ENCODE measurements at places on chromosomes 1 and 21.
A peak's percentile ranks its signal among the peaks of the same experiment; 100 is the strongest.

DNA sequence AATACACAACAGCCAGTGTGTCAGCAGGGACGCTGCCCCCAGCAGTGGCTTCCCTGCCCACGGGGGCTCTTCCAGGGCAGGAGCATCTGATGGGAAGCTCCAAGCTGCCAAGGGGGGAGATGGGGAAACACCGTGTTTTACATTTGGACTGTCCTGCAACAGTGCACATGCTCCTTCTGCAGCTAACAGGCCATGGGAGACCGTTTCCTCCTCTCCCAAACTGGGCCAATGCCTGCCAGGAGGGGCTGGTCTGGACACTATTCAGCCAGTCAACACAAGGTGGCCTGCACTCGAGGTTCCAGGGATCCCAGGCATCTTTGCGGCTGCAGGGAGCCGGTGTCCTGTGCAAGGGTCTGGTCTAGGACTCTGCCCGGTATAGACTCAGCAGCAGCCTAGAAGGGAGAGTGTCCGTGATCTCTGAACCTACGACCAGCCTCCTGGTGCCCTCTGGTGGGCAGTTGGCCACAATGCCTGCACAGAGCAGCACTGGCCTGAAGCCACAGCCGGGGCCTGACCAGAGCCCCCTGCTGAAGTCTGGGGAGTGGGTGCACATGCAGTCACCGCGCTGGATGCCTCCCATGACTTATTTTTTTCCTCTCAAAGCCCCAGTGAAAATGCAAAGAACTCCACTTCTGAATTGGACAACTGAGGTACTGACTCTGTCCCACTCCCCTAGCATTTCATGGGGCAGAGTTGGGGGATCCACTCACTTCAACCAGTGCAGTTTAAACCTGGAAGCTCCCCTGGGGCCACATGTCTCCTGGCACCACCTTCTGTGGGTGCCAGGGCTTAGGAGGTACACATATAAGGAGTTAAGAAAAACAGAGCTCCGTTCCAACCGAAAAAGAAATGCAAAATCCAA, 33.3 kb downstream of the RCC2 start:
- DNase-seq, result peak; percentile 93

- no peak for DNase-seq
These were observed 5.9 kb downstream of the AGO3 start for GRCh38 chr1:35936838-35937237.

DNA sequence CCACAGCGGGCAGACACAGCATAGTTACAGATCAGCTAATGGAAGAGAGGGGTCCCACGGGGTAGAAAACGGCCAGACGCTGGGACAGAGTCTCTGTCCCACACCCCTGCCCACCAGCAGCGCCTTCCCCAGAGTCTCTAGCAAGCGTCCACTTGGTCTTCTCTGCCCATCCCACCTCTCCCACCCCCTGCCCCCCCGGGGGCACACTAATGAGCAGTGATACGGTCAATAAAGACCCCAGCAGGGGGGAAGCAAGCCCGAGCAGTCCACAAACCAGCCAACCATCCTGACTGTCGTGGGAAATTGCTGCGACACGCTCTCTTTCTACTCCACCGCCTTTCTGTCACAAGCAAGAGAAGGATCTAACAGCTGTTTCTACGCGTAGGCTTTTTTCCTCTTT, 374.7 kb downstream of the NPHP4 start:
- DNase-seq, result no peak

- no peak for DNase-seq
These were observed 166.6 kb downstream of the CLEC20A start for GRCh38 chr1:178330153-178330552.

DNA sequence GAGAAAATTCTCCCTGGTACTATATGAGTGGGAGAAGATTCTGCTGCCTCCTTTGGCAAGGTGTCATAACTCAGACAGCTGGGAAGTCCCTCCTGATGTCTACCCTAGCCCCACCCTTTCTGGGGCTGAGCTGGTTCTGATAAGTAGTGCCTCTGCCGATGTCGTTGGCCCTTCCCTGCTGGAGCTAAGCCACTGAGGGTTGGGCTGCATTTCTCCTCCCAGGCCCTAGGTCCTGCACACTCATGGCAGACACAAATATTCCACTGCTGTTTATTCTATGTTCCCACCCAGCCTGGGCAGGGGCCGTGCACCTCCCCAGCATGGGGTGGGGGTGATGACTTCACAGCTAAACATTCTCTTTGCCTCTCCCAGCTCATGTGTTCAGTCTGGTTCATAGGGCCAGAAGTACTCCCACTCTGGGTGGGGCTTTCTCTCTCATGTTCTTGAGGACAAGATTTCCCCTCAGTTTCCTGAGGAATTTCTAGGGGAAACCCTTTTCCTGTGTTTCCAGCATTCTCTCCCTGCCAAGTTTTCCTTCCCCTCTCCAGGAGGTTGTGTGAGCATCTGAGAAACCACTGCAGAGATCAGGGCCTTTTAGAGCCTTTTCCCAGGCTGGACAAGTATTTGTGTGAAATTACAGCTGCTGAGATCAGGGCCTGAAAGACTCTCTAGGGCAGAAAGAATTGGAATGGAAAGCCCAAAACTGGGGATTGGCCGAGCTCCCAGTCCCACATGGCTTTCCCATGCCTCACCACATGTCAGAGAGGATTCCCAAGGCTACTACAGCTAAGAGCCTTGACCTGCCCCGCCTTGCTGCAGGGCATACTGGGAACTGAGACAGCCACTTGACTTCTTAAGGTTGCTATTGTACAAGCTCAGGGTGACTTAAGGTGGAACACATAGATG, 66.2 kb downstream of the ATP2B4 start:
- peak; percentile 73 for DNase-seq

- no peak for DNase-seq
These were observed 28.4 kb upstream of the CASQ2 start for GRCh38 chr1:115796897-115797296.

DNA sequence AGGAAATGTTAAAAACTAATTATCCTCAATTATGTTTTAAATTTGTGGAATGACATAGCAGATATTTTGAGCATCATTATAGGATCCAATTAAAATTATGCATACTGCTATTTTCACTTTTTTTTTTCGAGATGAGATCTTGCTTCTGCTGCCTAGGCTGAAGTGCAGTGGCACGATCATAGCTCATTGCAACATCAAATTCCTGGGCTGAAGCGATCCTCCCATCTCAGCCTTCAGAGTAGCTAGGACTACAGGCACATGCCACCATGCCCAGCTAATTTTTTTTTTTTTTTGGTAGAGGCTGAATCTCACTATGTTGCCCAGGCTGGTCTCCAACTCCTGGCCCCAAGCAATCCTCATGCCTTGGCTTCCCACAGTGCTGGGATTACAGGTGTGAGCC, 11.3 kb upstream of the SLC1A7 start:
- DNase-seq, result no peak

- DNase-seq, result peak; percentile 65
These were observed 36.4 kb downstream of the PALMD start for GRCh38 chr1:99682291-99682751.

DNA sequence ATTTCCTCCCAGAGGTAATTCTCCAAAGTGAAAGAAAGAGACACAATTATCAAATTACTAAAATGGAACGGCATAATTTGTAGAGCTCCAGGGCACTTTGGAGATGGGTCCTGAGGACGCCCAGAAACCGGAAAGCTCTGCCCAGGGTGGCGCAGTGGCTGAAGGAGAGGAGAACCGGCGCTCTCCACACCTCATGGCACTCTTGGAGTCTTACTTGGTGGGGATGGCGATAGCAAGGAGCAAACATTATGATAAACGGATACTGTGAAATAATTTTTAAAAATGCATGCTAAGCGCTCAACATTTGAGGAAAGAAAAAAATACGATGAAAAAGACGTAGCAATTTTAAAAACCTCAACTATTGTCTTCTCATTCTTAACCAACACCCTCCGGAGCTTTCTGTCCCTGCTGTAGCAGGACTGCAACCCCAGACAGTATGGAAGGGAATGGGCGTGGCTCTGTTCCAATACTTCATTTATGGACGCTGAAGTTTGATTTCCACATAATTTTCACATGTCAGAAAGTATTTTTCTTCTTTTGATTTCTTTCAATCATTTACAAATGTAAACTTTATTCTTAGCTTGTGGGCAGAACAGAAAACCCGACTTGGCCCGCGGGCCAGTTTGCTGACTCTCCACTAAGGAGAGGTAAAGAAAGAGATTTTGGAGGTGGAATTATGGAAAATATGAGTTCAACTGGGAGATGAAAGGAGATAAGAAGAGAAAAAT, 1.1 kb downstream of the S100A11 start:
- no peak for DNase-seq

DNA sequence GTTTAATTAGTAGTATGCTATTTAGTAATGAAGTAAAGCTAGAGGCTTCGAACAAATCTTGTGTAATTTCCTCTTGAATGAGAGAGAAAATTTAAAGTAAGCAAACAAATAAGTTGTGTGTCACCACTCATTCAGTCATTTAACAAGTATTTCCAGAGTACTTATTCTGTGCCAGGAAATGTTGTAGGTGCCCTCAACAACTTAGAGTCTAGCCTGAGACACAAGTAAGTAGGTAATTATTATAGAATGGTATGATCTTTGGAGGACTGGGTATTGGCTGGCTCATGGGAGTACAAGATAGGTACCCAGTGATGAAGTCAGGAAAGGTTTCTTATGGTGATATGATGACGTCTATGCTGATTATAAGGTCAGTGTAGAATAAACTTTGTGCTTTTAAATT, 17.4 kb upstream of the METTL18 start:
- no peak for DNase-seq

DNA sequence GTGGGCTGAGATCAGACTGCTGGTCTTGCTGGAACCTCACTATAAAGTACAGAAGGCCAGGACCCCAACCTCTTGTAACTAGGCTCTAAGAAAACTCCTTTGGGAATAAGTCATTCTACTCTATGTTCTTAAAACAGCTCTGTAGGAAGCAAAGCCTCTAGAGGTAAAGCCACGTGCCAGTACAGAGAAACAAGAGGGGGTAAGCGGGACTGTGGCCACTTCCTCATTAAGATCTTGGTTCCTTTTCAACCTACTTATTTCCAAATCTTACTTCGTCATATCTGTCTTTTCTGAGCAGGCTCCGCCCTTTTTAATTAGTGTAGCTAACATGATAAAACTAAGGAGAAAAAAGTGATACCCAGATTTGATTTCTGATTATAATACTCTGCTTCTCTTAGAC, 3.8 kb downstream of the NCSTN start:
- no peak for DNase-seq

- no peak for DNase-seq
These were observed 127.6 kb downstream of the CYYR1 start for GRCh38 chr21:26445440-26445839.

- DNase-seq, result no peak
These were observed 109.2 kb downstream of the TOMM20 start for GRCh38 chr1:235019471-235019870.

GRCh38 chr1:100683448-100684349, 35.8 kb upstream of the VCAM1 start:
- DNase-seq, result no peak

GRCh38 chr1:190320952-190321351, 156.7 kb downstream of the BRINP3 start:
- no peak for DNase-seq

- no peak for DNase-seq
These were observed 29.2 kb downstream of the RAP1A start for GRCh38 chr1:111648806-111649205.

GRCh38 chr1:26066857-26067256, 573 bp downstream of the TRIM63 start:
- peak; percentile 80 for DNase-seq

- no peak for DNase-seq
These were observed 85.0 kb upstream of the SLC2A1 start for GRCh38 chr1:43043695-43044094.

GRCh38 chr1:226365831-226366231, 42.1 kb downstream of the PARP1 start:
- DNase-seq, result no peak

DNA sequence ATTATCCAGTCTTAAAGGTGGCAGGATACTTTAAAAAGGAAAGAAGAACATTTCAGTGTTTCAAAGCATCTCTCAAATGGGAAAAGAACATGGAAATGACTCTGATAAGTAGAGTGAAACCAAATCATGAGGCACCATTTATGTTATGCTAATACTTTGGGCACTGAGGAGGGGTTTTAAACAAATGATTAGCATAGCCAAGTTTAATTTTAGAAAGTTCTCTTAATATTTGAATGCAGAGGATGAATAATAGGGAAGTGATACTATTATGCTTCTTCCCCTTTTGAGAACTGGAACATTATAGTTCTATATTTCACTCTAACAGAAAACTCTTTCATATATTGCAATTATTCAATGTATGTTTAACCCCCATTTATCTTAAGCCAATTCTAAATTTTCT, 1181.9 kb upstream of the PRMT6 start:
- DNase-seq, result no peak

DNA sequence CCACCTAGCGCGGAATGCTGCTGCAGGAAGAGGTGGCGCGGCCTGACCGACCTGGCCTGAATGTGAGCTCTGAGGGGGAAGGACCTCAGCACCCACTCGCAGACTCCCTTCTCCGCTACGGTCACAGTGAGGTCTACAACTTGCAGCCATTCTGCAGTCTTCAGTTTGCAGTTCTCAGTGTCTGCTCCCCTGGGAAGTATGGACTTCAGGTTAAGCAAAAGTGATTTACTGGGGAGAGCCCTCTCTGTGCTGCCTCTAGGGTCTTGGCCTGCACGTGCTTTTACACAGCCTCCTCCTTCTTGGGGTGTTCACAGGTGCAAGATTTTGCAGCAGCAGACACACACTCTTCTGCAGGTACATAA, 296.0 kb downstream of the OMA1 start:
- no peak for DNase-seq

- peak; percentile 24 for DNase-seq
These were observed 6.2 kb downstream of the PROX1 start for GRCh38 chr1:213993929-213994328.

- no peak for DNase-seq
These were observed 28.6 kb upstream of the IFNGR2 start for GRCh38 chr21:33374450-33375096.

- DNase-seq, result no peak
These were observed 74.4 kb upstream of the TIAM1 start for GRCh38 chr21:31418377-31419001.

- DNase-seq, result no peak
These were observed 81.9 kb downstream of the FGGY start for GRCh38 chr1:59378621-59379370.

DNA sequence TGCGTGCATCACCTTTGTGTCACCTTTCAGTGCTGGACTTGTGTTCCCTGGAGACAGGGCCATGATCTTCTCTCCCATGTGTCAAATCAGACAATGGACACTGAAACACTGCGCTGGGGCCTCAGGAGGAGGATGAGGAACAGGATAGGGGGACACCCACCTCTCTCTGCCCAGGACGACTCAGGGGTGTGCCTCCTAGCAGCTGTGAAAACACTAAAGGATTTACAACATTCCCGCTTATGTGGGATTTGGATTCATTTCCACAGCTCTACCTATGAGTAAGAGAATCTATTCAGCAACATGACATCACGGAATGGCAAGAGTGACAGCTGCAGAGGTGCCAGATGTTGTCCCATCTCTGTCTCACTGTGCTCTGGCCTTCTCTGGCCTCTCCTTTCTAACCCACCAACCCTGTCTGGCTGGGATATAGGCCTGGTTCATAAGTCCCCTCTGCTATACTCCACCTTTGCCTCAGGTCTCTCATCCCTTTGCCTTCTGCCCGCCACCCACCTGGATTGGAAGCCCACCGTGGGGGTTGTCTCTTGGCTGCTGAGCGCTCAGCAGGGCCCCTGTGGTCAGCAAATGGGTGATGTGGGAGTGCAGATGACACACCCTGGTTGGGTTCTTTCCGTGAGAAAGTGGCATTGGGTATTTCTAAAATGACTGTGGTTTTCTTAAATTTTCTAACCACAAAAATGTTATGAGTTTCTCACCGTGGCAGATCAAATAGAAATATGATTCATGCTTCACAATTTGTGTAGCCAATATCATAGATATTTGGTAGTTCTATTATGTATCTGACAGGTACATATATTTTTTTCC, 47.1 kb upstream of the TLR5 start:
- DNase-seq, result peak; percentile 43
